ENCODE measurements at places on chromosomes 5 and 9. TPM values are rescaled to one million over a fixed set of nuclear protein-coding genes. Genes with fewer than 3 reads are reported as not detected.

DNA sequence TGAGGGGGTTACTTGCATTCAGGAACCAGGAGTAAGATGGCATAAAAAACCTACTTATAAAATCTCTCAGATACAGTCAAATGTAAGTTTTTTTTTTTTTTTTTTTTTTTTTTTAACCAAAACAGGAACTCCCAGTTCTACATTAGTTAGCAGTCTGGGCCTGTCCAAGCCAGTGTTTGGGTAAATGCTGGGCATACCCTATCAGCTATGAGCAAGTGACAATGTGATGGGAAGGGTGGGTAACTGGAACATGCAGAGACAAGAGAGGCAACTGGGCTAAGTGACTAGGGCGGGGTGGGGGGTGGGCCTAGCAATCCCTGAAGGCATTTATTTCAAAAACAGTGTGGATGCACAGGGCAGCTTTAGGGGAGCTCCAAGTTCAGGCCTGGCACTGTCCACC is 2.3 kb downstream of the NMRK1 start:
- H3K27ac ChIP-seq, result no peak overlapping the region
- H3K4me3 ChIP-seq, result peak overlapping the region; percentile 99
- peaks cover 30% of the 10 kb centered on the region for H3K36me3 ChIP-seq
- no peaks in the 10 kb centered on the region for H3K27me3 ChIP-seq
- peaks cover 45% of the 10 kb centered on the region for H3K4me1 ChIP-seq

DNA sequence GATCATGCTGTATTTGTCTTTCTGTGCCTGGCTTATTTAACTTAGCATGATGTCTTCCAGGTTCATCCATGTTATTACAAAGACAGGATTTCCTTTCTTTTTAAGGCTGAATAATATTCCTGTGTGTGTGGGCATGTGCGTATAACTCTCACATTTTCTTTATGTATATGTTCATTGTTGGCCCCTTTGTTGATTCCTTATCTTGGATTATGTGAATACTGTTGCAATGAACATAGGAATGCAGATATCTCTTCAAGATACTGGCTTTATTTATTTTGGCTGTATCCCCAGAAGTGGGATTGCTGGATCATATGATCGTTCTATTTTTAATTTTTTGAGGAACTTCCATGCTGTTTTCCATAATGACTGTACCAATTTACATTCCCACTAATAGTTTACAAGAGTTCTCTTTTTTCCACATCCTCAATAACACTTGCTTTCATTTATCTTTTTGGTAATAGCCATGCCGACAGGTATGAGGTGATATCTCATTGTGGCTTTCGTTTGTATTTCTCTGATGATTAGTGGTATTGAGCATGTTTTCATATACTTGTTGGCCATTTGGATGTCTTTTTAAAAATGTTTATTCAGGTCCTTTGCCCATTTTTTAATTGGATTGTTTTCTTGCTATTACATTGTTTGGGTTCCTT is 38.0 kb downstream of the CREBRF start:
- H3K36me3 ChIP-seq, result peaks cover 25% of the 10 kb centered on the region
- DNase-seq, result no peak
- no peaks in the 10 kb centered on the region for H3K27me3 ChIP-seq
- H3K27ac ChIP-seq, result no peak overlapping the region
- H3K4me1 ChIP-seq, result peaks cover 8% of the 10 kb centered on the region

DNA sequence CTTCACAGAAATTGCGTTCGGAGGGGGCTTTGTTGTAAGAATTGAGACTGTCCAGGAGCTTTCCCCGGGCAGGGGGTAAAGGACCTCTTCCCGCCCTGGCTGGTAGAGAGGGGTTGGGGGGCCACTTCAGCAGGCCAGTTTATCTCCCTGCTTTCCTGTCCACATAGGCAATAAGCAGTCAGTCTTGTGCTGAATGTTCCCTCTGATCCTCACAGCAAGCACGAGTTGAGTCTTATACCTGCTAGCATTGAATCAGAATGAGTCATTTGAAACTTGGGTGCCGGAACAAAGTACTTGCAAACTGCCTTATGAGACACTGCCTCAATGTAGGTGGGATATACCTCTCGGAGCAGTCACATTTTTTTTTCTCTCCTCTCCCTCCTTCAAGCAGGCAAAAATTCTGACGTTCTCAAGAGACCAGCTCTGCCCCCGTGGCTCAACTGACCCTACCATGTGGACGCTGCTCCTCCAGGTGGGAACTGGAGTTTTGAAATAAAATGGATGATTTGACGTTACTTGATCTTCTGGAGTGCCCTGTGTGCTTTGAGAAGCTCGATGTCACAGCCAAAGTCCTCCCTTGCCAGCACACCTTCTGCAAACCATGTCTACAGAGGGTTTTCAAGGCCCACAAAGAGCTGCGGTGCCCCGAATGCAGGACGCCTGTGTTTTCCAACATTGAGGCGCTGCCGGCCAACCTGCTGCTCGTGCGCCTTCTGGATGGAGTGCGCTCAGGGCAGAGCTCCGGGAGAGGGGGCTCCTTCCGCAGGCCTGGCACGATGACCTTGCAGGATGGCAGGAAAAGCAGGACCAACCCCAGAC is 1.3 kb downstream of the SH3RF2 start:
- H3K4me1 ChIP-seq, result peaks cover 2% of the 10 kb centered on the region
- no peak overlapping the region for H3K4me3 ChIP-seq
- peaks cover 5% of the 10 kb centered on the region for H3K27me3 ChIP-seq
- no peak overlapping the region for H3K27ac ChIP-seq
- no peaks in the 10 kb centered on the region for H3K36me3 ChIP-seq

- no peaks in the 10 kb centered on the region for H3K4me1 ChIP-seq
- no peak overlapping the region for H3K27ac ChIP-seq
- no peak for DNase-seq
- no peaks in the 10 kb centered on the region for H3K27me3 ChIP-seq
Measured at GRCh38 chr9:87111010-87111409, 163.7 kb upstream of the GAS1 start.

- H3K4me3 ChIP-seq, result no peak overlapping the region
- no peak overlapping the region for H3K27ac ChIP-seq
- H3K27me3 ChIP-seq, result no peaks in the 10 kb centered on the region
- no peaks in the 10 kb centered on the region for H3K4me1 ChIP-seq
Measured at GRCh38 chr9:70093095-70093494, 49.4 kb downstream of the MAMDC2 start.

GRCh38 chr9:80843028-80843427 is 846.3 kb downstream of the TLE1 start:
- H3K27me3 ChIP-seq, result no peaks in the 10 kb centered on the region
- no peak overlapping the region for H3K27ac ChIP-seq
- no peak for DNase-seq
- no peak overlapping the region for H3K4me3 ChIP-seq
- H3K4me1 ChIP-seq, result no peaks in the 10 kb centered on the region

- DNase-seq, result no peak
- H3K27ac ChIP-seq, result no peak overlapping the region
- H3K36me3 ChIP-seq, result no peaks in the 10 kb centered on the region
- H3K27me3 ChIP-seq, result no peaks in the 10 kb centered on the region
- H3K4me1 ChIP-seq, result no peaks in the 10 kb centered on the region
- H3K4me3 ChIP-seq, result no peak overlapping the region
Measured at GRCh38 chr5:168770996-168771395, 191.8 kb upstream of the PANK3 start.

DNA sequence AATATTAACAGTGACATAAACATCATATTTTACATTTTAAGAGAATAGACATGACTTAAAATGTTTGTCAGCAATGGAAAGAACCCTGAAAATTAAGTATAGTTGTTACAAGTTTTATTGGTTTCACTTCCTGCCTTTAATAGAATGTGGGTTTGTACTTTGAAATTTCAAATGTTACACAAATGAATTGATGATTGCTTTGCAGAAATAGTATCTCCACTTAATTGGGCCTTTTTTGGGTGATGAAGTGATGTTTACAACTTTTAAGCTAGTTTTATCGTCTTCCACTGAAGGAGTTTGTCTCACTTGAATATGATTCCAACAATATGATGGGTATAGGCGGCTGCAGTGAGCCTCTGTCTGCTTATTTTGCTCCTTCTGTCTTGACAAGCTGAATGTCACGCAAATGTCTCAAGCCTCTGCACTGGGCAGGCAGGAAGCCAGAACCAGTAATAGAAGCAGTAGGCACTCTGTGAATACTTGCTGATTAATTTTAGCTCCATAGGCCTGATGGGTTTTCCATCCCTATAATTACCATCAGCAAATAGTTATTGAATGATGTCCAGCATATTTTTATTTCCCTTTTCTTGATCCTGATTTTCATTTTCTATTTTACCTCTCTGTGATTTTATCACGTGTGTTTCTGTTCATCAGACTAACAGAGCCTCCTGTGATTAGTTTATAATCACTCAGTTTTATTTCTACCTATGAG is 10.6 kb upstream of the NR3C1 start:
- no peaks in the 10 kb centered on the region for H3K27me3 ChIP-seq
- no peak for DNase-seq
- peaks cover 11% of the 10 kb centered on the region for H3K4me1 ChIP-seq
- H3K4me3 ChIP-seq, result no peak overlapping the region

GRCh38 chr5:54738118-54738972 is 220.8 kb downstream of the SNX18 start:
- no peak overlapping the region for H3K4me3 ChIP-seq
- no peak for DNase-seq
- H3K4me1 ChIP-seq, result peaks cover 12% of the 10 kb centered on the region
- H3K27me3 ChIP-seq, result no peaks in the 10 kb centered on the region
- H3K27ac ChIP-seq, result no peak overlapping the region

DNA sequence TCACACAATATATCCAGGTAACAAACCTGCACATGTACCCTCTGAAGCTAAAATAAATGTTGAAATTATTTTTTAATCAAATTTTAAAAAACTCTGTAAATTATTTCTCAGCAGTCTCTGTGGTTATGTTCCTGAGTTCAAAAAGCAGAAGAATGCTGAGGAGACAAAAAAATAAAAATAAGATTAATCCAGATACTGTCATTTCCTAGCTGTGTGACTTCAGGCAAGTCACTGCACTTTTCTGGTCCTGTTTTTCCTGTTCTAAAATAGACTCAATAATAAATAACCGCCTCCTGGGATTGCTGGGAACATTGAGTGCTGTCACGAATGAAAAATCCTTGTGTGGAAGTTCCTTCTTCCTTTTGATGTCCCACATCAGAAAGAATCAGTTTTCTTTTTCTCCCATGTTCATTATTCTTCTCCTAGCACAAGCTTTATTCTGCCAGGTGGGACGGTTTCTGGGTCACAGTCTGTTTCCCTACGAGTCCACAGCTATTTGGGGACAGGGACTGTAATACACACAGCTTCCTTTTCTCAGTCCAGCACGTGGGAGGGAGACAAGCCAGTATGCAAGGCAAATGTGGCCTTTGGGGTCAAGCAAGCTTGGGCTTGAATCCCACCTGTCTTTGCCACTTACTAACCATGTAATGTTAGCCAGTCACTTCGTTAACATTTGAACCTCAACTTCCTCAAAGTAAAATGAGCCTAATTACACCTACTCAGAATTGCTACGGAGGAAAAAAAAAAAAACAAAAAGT is 156.9 kb downstream of the TRIM32 start:
- H3K27me3 ChIP-seq, result no peaks in the 10 kb centered on the region
- no peaks in the 10 kb centered on the region for H3K4me1 ChIP-seq
- no peaks in the 10 kb centered on the region for H3K36me3 ChIP-seq
- no peak overlapping the region for H3K27ac ChIP-seq
- H3K4me3 ChIP-seq, result no peak overlapping the region

Gene GRM6
- not detected for total RNA-seq

Gene MAMDC4
- total RNA-seq, result 2.2 TPM

Gene CDH9
- not detected for total RNA-seq

Gene EEIG1
- total RNA-seq, result 463 TPM

Gene NXNL2
- total RNA-seq, result not detected

Gene AQP7
- 0.27 TPM for total RNA-seq
